ENCODE measurements at places on chromosomes 1 and 21.

GRCh38 chr1:82927753-82928152 is 1071.2 kb downstream of the TTLL7 start:
- DNase-seq = no peak

- DNase-seq = no peak
Observed at GRCh38 chr1:91520942-91521507, 20.4 kb downstream of the CDC7 start.

- DNase-seq = no peak
Observed at GRCh38 chr1:17434601-17435000, 4.9 kb downstream of the RCC2 start.

DNA sequence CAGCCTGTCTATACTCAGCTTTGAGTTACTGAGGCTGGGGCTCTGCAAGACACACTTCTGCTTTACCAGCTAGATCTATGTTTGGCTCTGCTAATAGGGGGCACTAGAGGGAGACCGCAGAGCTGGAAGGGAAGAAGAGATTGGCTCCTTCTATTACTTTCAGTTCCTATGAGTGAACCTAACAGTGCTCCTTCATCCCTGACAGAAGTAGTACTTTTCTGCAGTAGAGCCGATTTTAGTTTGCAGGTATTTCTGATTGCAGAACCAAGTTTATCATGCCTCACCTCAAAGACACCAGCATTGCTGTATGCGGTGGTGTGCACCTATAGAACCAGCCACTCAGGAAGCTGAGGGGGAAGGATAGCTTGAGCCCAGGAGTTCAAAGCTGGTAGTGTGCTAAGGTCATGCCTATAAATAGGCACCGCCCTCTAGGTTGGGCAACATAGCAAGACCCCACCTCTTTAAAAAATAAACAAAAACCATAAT is 5.7 kb upstream of the ZDHHC18 start:
- no peak for DNase-seq

DNA sequence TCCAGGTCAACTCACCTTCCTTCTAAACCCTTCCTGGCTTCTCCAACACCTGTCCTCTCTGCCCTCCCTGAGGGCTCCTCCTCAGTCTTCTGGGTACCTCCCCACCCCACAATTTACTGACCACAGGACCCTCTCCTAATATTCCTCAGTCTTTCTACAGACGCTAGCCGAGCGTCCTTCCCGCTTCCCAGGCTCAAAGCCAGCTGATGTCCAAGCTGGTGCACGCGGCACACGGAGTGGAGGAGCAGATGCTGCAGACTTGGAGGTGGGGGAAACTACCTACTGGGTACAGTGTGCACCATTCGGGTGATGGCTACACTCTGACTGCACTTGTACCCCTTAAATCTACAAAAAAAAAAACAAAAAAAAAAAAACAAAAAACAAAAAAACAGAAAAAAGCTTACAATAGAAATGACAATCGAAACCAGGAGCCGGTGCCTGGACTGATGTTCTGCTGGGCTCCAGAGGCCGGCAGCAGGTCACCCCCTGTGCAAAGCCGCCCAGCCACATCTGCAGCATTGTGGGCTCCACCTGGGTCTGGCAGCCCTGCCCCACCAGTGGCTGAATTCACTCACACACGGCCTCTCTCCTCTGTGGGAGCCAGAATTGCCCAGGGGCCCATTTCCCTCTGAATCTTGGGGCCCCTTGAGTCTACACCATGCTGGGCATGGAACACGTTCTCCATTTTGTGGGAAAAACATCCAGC is 7.0 kb downstream of the TRIM11 start:
- no peak for DNase-seq
